ENCODE measurements at places on chromosomes 13 and 19.
A peak's percentile ranks its signal among the peaks of the same experiment; 100 is the strongest.

DNA sequence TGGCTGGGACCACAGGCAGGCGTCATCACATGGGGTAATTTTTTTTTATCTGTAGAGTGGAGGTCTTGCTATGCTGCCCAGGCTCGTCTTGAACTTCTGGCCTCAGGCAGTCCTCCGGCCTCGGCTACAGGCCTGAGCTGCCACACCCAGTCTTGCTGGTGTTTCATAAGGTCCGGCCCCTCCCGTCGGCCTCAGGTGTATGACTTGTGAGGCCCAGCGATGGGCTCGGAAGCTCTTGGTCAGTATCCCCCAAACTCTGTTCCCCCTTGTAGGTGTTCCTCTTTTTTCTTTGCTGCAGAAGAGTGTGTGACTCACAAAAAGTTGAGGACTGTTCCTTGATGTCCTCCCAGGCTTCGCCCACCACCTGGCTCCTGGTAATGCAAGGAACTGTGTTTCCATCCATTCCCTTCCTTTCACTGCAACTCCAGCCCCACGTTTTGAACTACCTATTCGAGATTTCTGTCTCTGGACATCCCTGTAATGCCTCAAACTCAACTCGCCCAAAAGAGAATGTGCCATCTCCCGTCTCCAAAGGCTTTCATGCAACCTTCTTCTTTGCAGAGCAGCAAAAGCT is 5.0 kb downstream of the USF2 start:
- no peak for DNase-seq

DNA sequence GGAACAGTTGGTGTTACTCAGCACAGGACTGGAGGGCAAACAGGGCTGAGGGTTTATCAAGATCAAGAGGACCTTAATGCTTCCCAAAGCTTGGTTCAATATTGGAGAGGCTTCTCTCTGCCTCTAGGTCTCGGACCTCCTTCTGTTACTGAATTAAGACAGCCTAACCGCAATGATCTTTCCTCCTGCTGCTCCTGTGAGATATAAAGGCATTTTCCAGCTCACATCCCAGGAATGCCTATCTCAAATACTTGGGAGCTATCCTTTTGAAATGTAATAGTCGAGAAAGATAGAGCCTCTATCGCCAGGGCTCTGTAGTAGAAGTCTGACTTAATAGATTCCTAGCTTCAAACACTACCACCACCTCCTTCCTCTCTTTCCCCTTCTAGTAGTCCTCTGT is 1475.0 kb downstream of the SLITRK1 start:
- DNase-seq = no peak

DNA sequence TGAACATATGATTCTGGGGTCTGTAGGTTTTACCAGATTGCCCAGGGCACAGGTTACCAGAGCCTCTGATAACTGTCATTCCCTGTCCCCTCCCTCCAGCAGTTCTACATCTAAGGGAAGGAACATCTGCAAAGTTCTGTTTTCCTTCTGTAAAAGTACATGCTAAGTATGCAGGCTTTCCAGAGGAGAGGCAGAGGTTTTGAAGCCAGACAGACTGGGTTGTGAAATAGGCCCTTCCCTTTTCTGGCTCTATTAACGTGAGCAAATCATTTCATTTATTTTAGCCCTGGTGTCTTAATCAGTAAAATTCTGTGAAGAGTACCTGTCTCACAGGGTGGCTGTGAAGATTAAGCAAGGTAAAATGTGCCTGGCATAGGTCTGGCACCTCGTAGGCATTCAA is 66.1 kb upstream of the C1QTNF9 start:
- DNase-seq = no peak

- DNase-seq = peak; percentile 66
Measured at GRCh38 chr19:46951171-46951986, 68.3 kb upstream of the NPAS1 start.

DNA sequence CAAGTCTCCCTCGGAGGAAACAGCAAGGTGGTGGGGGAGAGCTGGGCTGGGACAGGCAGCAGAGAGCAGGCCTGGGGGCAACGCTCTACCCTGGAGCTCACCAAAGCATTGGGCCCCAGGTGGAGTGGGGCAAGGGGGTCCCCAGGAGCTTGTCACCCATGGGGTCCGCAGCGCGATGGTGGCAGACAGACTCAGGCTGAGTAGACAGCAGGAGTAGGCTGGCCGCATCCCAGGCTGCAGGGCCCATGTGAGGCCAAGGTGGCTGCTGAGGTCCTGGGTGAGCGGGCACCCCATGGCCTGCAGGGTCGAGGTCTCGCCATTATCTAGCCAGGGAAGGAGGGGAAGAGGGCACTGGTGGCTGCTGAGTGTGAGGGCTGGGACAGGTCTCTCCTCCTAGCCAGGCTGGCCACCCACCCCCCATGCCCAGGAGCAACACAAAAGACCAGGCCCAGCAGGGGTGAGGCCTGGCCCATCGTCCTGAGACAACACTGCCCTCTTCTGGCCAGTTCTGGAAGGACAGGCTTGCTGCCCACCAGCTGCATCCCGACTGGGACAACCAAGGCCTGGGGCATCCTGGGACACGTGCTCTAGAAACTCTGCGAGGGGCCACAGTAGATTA is 33.1 kb downstream of the CEBPG start:
- DNase-seq = peak; percentile 56

GRCh38 chr19:45468803-45469131 is 971 bp downstream of the FOSB start:
- DNase-seq = peak; percentile 45

DNA sequence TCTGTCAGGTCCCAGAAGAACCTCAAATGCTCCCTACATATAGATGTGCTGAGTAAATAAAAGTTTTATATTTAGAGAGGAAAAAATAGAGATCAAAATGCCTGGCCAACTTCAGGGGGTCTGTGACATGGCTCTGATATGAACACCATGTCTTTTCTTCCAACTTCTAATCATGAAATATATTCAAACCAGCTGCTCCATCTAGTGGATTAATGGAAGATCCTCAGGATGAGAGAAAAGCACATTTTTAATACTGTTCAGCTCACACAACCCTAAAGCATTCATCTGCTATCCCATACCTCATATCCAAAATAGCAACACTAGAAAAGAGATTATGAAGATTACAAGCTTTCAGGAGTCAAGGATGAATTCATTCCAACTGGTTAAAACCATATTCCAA is 56.0 kb upstream of the DOCK9 start:
- DNase-seq = peak; percentile 49

GRCh38 chr19:46035986-46036743 is 4.6 kb downstream of the IGFL4 start:
- DNase-seq = no peak

DNA sequence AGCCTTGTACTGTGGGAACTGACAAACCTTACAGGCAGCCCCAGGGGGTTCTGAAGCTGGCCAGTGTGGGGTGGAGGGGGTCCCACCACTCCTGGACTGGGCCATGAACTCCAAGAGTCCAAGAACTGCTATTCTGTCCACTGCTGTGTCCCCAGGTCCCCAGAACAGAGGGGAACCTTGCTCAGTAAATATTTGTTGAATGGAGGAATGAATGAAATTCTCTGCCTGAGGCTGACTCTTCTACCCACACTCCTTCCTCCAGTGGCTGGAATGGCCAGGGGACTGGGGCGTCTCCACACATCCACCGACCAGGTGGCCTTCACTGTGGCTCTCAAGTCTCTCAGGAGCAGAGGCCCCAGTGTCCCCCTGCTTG is 11.6 kb downstream of the WIZ start:
- DNase-seq = no peak

- DNase-seq = no peak
Measured at GRCh38 chr19:14516048-14516534, 2.1 kb downstream of the DNAJB1 start.

GRCh38 chr19:42306646-42307045 is 4.2 kb upstream of the PAFAH1B3 start:
- DNase-seq = no peak

GRCh38 chr13:40878823-40879222 is 89.4 kb downstream of the SLC25A15 start:
- no peak for DNase-seq

GRCh38 chr13:35797991-35798390 is 321.5 kb upstream of the MAB21L1 start:
- DNase-seq = peak; percentile 75

DNA sequence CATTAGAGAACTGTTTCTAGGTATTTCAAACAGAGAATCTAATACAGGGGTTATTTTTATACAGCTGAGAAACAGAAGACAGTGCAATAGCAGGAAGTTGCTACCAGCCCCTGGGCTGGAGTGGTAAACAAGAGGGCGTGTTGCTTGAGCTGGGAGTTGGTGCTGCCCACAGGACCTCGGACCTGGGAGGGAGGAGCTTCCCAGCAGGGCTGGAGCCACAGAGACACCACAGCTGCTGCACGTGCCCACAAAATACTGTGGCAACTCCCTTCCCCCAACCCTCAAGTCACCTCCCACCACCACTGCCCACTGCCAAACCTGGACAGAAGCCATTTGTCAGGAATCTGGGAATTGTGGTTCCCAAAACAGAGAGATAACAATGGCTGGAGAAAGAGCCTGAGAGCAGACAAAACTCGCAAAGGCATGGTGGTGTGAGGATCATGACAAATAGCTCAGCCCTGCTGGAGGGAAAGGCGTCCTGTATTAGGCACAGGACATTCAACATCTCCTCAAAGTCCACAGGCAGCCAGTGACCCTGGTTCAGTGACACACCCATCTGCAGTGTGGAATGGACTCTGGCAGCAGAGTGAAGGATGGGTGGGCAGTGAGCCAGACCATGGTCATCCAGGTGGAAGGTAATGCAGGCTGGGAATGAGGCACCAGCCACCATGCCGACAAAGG is 57.2 kb downstream of the SPATA13 start:
- no peak for DNase-seq

GRCh38 chr13:53298396-53298795 is 269.8 kb downstream of the OLFM4 start:
- DNase-seq = no peak

DNA sequence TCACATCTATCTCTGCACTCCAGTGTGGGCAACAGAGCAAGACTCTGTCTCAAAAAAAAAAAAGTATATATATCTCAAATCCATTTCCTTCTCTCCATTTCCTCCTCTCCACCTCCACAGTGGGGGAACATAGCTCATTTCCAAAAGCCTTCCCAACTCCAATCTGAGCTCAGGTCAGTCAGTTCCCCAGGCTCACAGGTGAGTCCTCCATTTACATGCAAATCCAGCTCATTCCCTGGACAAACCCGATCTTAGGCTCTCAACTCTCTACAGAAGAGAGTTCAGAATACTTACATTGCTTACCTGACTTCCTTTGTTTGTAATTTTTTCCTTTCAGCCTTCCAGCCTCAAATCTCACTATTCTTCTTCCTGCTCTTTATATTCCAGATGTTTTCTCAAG is 518.3 kb downstream of the GPC6 start:
- DNase-seq = no peak

- DNase-seq = no peak
Measured at GRCh38 chr13:41398494-41399170, 58.7 kb upstream of the RGCC start.

DNA sequence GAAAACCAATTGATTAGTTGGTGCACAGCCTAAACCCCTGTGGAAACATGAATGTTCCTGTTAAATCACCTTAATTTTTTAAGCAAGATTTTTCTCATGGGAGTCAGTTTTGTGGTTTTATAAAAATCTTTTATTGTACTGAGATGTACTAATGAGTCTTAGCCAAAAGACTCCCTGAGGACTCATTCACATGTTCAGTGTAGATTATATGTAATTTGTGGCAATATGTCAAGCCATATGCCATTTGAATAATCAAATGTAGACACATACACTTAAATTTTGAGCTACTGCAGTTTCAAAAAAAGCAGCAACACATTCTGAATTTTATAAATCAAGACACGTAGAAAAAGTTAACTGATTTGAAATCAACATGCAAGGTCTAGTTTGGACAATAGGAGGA is 395.2 kb downstream of the MYO16 start:
- peak; percentile 1 for DNase-seq

- no peak for DNase-seq
Measured at GRCh38 chr13:93955904-93956303, 523.6 kb downstream of the DCT start.

GRCh38 chr13:22110368-22110767 is 439.5 kb downstream of the FGF9 start:
- DNase-seq = no peak

GRCh38 chr13:35894636-35895035 is 236.5 kb downstream of the DCLK1 start:
- peak; percentile 42 for DNase-seq

GRCh38 chr13:33968520-33969507 is 150.9 kb downstream of the RFC3 start:
- no peak for DNase-seq

DNA sequence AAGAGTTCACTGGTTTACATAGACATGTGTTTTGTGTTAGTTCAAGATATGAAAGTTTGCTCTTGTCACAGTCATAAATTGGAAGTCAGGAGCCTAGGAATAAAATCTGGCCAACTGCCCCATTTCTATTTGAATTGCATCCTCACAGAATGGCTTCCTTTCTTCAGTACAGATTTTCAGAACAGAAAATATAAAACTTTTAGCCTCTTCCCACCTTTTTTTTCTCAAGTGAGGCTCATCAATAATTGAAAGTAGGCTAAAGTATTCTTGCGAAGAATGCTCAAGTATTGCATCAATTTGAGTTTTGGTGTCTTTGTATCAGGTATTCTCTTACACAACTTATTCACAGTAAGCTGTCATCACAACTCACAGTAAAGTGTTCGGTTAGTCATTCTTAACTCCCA is 802.7 kb downstream of the PCDH9 start:
- DNase-seq = peak; percentile 69

- DNase-seq = no peak
Measured at GRCh38 chr19:38395381-38396114, 7.1 kb downstream of the SPRED3 start.

DNA sequence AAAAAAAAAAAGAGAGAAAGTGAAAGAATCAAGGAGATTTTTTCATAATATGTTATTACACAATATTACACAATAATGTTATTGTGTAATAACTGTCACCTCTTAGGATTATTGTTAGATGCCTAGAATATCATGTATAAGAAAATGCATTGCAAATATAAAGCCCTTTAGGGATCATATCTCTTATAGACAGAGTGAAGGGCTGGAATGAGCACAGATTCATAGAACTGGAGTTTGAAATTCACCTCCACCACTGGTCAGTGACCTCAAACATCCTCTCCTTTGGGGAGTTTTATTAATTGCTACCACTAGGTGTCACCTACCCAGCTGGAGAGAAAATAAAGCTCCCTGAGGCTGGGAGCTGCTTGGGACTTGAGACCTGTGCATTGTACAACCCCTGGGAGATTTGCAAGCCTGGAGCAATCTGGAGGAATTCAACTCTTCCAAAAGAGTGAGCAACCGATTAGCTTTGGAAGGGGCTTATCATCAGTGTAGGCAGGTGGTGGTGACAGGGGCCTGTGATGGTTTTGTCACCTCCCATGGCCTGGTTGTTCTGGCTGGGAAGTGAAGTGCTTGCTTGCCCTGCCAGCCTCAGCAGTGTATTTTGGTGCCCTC is 30.3 kb upstream of the FRY start:
- DNase-seq = peak; percentile 58
